ENCODE measurements at places on chromosomes 13 and 19.

GRCh38 chr19:42473686-42474085, 30.9 kb upstream of the CXCL17 start:
- no peak for DNase-seq

GRCh38 chr13:114204894-114205293, 25.8 kb downstream of the CFAP97D2 start:
- no peak for DNase-seq

GRCh38 chr19:13115936-13116281, 631 bp downstream of the TRMT1 start:
- DNase-seq: no peak

DNA sequence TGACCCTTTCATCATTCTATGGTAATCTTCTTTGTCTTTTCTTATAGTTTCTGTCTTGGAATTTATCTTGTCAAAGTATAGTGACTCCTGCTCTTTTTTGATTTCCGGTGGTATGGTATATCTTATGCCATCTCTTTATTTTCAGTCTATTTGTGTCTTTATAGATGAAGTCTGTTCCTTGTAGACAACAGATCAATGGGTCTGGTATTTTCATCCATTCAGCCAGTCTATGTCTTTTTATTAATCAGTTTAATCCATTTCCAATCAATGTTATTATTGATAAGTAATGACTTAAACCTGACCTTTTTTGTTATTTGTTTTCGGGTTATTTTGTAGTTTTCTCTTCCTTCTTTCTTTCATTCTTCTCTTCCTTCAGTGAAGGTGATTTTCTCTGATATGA, 495.9 kb upstream of the PCDH9 start:
- DNase-seq: no peak

- DNase-seq: no peak
Observed at GRCh38 chr19:27860309-27860934, 1352.5 kb downstream of the UQCRFS1 start.

- DNase-seq: no peak
Observed at GRCh38 chr13:78046331-78046730, 127.7 kb upstream of the EDNRB start.

- DNase-seq: no peak
Observed at GRCh38 chr19:50649433-50650391, at the start of gene C19orf81. TSS of gene C19orf81 (plus strand) at chr19:50649445. CDS start at chr19:50649445, 0 bp downstream.

DNA sequence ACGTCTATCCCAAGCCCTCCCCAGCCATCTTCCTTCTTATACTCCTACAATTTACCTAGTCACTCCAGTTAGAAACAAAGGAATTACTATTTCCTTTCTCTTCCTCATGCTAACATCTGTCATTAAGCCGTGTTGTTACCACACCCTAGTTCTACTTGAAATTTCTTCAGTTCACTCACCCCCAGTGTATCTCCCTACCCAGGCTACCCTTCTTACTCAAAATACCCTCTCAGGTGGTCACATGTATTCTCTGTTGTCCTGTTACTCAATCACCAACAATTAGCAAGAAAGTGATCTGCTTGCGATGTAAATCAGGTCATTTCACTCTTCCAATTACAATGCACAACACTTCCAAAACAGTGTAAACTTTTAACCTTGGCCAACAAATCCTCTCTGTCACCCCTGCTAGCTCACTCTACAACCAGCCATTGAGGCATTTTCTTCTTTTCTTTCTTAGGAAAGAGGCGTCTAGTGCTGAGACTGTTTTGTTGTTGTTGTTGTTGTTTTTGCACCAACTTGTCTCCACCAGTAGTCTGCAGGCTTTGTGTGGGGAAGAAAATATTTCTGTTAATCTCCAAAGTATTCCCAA, 50.7 kb downstream of the PCDH17 start:
- no peak for DNase-seq

DNA sequence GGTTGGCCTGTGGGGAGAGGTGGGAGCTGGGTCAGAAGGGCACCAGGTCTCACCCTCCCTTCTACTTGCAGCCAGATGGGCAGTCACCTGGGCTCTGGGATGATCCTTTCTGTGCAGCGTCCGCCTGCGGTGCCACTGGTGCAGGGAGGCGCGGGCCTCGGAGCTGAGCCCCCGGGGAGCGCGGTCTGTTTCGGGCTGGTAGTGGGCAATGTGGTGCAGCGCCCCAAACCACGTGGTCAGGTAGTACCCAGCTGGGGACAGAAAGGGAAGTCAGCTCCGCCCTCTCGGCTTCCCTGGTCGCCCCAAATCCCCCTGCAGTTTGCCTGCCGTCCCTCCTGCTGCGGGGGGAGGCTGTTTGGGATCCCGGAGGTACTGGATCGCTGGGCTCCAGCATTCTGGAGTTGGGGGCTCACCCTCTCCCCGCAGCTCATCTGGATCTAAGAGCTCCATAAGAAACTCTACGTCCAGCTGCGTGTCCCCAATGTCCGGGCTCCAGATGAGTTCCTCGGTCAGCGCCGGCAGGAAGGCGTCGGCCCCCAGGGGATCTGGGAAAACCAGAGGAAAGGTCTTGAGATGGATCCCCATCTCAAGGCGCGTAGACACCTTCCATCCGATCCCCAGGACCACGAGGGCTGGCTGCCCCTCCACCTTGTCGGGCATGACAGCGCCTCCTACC, 8.8 kb downstream of the RINL start:
- no peak for DNase-seq

DNA sequence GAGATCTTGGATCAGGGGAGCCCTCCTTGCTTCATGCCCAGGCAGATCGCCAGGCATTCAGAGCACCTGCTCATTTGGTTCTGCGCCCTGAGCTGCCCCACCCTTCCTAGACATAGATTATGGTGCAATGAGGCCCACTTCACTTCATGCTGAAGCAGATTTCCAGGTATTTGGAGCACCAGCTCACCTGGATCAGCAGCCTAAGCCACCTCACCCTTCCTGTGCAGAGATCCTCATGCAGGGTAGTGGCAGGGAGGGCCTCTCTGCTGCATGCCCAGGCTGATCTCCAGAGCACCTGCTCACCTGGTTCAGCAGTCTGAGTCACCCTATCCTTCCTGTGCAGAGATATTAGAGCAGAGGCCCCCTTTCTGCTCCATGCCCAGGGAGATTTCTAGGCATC, 1966.1 kb downstream of the PCDH9 start:
- no peak for DNase-seq

- no peak for DNase-seq
Observed at GRCh38 chr19:15118248-15118647, 11.0 kb downstream of the SYDE1 start.

DNA sequence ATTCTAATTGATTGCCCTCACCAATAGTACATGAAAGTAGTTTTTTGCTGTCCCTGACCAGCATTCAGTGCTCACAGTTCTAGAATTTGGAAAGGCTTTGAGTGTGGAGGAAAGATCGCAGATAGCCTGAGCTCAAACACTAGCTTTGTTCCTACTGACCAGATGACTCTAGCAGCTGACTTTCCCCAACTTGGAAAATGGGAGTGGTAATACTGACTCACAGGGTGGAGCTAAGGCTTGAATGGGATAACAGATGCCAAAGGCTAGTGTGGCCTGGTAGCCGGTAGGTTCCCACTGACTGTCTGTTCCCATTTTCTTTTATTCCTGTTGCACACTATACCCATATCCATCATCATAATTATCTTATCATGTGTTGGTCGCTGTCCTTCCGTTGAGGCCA, 3.7 kb downstream of the ZSCAN22 start:
- no peak for DNase-seq

DNA sequence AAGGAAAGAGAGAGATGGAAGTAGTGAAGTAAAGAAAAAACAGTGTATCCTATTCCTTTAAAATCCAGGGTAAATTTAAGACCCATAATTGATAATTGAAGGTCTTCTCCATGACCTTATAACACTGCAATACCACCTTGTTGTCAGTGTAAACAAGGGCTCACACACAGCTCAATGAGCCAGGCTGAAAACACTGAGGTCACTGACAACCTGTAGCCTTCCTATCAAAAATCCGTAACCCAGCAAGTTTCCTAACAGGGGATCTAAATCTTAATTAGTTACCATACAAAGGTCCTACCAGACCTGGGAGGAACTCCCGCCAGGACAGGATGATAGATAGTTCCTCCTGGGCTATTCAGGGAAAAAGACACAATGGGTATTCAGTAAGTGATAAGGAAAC, 1677.1 kb downstream of the OLFM4 start:
- no peak for DNase-seq

- peak; percentile 15 for DNase-seq
Observed at GRCh38 chr19:40143612-40144011, 47.6 kb upstream of the MAP3K10 start.

DNA sequence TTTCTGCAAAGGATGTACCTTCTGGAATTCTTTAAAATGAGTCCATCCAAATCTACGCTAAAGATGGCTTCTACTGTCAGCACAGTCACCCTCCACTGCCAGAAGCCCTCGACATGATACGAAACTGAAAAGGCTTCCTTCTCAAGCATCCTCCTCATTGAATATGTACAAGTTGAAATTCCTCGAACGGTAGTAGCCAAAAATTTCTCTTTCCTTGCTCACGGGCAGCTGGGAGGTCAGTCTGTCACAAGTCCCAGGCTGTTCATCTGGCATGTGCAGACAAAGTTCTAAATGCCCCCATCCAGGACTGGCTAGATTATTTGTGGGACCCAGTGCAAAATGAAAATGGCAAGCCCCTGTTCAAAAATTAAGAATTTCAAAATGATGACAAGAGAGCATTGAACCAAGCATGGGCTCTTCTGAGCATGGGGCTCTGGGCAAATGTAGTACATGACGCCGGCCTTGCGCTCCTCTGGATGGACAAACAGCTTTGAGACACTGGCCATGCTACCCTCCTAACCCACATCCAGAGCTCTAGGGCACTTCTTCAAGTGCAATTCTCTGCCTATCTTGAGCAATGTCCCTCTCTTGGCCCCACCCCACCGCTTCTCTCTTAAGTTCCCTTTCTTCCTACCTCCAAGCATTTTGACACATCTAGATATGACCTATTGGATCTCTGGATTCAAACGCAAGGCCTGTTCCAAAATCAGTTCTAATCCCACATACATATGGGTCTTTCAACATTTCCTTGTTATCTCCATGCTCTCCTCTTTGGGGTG, 78.9 kb upstream of the FLT1 start:
- DNase-seq: no peak
